Activated T-helper 9 cell treated with anti-CD3 and anti-CD28 coated beads, Interleukin-2, amount 50 U/mL, for 16 hours (primary cell): ENCODE measurements at places on chromosomes 4 and X.

GRCh38 chr4:148052448-148052847 is 320.6 kb downstream of the ARHGAP10 start:
- DNase-seq, result no peak

GRCh38 chr4:37865450-37865849 is 25.4 kb upstream of the TBC1D1 start:
- DNase-seq, result no peak

- no peak for DNase-seq
Observed at GRCh38 chrX:106891762-106892460, 11.2 kb downstream of the RIPPLY1 start.

DNA sequence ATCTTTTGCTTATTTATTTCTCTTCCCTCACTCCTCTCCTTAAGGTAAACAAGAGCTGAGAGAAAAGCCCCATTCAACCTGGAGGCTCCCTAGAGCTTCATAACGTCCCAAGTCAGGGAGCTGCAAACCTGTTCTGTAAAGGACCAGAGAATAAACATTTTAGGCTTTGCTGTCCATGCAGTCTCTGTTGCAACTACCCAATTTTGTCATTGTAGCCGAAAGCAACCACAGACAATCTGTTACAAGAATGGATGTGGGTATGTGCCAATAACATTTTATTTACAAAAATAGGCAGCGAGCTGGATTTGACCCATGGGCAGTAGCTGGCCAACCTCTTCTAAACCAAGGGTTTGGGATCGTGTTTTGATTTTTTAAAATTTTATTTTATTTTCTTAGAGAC is 71.3 kb upstream of the TBL1X start:
- DNase-seq, result no peak

DNA sequence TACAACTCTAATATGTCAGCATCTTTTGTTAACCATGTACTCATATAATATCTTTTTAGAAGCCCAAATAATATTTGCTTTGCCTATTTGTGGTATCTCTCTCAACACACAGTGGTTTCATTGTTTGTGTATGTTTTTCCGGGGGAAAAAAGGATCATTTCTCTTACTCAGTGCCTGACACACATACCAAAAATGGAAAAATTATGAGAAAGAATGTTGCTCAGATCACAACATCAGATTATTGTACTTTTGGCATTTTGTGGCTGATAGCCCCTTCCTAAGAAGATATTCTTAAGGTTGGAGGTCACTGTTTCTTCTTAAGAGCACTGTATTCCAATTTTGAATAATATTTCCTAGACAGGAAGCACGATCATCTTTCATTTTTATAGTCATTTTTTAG is 93.6 kb downstream of the PDLIM5 start:
- DNase-seq, result no peak

GRCh38 chr4:23631255-23631950 is 258.4 kb downstream of the PPARGC1A start:
- DNase-seq, result no peak

- DNase-seq, result no peak
Observed at GRCh38 chr4:37767546-37767945, 58.9 kb upstream of the PGM2 start.

DNA sequence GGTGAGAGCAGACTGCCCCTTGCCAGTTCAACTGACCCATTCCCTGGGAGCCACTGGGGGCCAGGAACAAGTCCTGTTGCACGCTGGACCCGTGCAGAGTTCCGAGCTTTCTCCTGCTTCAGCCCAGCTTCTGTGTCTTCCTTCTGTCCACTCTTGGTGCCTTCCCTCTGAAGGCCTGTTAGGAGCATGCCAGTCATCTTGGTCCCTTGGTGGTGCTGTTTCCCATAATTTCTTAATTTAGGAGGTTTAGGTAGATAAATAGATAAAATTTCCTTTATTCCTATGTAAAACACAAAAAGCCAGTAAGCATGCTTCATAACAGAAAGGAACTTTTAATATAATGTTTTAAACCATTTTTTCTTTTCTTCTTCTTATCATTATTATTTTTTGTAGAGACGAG is 672.7 kb downstream of the CCSER1 start:
- no peak for DNase-seq

DNA sequence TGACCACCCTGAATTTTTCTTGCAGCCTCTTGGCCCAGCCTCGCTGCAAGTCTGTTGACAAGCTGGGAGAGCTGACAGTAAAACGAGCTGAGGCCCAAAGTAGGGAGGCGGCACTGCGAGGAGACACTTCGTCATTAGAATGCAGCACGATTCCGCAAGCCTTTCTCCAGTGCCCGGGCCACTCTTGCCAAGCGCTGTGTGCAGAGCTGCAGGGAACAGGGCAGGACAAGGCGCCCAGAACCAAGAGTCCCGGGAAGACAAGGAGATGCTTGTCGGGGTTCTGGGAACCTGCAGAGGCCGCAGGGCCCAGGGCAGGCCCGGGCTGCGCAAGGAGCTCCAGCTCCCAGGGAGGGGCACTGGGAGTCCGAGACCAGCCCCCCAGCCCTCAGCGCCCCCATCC is 187.1 kb downstream of the BCOR start:
- DNase-seq, result no peak

DNA sequence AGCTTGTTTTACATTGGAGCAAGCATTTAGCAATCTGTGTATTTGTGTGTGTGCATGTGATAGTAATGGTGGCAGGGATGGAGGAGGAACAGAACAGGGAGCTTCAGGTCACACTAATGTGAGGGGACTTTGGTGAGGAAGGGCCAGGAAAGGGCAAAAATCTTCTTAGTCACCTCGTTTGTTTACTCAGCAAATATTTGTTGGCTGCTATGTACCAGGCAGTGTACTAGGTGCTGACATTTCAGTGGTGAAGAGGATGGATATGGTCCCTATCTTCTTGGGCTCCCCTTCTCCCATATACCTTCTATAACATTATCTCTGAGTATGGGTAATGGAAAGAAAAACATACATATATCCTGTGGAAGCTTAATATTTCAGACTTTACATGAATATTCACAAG is 48.5 kb upstream of the HDAC8 start:
- DNase-seq, result no peak

- no peak for DNase-seq
Observed at GRCh38 chrX:19388064-19388679, 44.4 kb downstream of the PDHA1 start.

DNA sequence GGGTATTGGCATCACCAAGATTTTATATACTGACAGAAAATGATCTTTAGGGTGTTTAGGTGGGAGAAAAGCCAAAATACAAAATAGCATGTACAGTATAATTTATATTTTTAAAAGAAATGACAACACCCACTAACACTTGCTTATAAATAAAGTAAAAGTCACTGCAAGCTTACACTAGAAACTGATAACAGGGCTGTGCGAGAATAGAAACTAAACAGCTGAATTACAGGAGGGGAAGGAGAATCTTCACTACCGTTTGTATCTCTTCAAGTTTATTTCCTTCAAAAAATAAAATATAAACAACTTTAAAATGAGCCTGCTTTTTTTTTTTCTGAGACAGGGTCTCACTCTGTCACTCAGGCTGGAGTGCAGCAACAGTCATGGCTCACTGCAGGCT is 22.8 kb downstream of the GRSF1 start:
- DNase-seq, result no peak

DNA sequence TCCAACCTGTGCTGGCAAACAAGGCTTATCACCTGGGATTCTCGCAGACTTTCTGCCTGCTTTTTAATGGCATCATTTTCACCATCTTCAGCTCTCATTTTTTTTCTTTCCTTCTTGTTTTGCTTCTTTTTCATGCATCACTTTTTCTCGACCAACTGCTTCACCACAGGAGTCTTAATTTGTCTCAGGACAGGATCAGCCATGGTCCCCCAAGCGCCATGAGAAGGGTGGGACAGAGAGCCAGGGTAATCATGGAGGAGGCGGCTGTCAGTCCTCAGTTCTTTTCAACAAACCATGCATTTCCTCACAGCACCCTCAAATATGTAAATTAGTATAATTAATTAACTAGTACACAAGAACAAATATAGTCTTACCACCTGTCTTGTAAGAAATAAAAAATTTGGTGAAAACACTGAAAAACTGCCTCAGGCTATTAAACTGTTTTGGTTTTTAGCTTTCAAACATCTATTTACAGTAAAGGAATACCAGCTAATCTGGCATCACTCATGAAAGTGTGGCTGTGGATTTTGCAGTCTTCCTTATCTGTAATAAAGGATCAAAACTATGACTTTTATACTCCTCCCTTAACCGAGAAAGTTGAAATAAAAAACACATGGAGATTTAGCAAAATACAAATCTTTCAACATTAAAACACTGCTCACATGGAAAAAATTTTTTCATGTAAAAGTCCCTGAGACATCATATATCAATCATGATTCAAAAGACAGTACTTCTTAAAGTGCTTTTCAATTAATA is 19.1 kb downstream of the EIF4E start:
- DNase-seq, result no peak

- DNase-seq, result peak; percentile 10
Observed at GRCh38 chr4:83212041-83212851, 72.4 kb downstream of the COQ2 start.

GRCh38 chr4:2063557-2064275 is 4.6 kb downstream of the NAT8L start:
- no peak for DNase-seq

DNA sequence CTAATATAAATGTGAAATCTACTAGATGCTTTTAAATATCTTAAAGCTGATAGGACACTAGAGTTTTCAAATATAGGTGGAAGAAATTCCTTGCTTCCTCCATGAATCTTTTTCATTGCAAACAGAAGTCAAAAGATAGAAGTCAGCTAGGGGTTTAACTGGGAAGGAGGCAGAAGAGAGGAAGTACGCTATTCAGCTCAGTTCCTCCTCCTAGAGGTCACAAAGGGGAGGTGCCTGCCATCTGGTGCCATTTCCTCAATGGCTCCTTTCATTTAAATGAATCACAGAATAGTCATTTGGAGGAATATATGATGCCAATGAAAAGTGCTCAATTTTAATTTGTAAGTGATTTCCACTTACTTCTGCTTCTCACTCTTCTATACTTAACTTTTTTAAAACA is 8.5 kb downstream of the COL25A1 start:
- no peak for DNase-seq

- DNase-seq, result no peak
Observed at GRCh38 chr4:53579826-53580225, 11.5 kb downstream of the LNX1 start.
